ENCODE measurements at places on chromosomes 6 and 20.
A peak's percentile ranks its signal among the peaks of the same experiment; 100 is the strongest.

DNA sequence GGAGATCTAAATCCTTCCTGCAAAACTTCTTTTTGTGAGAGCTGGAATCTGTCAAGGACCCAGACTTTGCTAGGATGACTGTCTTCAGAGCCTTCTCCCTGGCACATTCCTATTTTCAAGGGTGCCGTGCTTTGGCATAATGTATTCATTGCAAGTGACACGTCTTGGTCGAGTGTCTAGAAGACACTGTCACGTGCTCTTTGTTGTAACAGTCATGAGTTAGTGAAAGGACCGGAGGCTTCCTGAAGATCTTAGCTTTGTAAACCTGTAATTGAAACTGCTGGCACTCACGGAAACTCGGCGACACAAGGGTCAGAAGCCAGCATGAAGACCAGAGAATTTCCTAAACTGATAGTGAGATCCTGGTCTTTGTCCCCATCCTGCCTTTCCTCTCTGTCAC, 19.7 kb upstream of the TAGAP start:
- H3K36me3 ChIP-seq = no peaks in the 10 kb centered on the region
- H3K4me3 ChIP-seq = no peak overlapping the region
- peak overlapping the region; percentile 57 for H3K27ac ChIP-seq
- H3K4me1 ChIP-seq = peaks cover 74% of the 10 kb centered on the region

DNA sequence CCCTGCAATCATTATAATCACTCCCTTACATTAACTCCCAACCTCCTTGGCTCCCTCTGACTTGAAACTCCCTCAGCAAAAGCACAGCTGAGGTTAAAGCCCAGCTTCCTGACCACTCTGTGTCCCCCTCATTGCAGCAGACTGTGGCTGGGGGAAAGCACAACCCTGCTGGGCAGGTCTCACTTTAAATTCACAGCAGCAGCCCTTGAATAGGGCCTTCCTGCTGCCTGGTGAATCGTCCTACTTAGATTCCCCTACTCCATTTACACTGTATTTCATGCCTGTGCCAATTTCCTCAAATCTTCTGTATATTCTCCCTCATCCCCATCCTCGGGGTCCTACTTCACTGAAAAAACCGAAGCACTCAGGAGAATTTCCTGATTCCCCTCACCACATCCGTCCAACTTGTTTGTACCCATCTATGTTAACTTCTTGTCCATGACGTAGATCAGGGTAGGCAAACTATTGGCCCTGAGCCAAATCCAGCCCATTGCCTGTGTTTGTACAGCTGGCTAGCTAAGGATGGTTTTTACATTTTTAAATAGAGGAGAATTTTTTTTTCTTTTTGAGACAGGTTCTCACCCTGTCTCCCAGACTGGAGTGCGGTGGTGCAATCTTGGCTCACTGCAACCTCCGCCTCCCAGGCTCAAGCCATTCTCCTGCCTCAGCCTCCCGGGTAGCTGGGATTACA, 31.5 kb upstream of the GCM1 start:
- H3K27me3 ChIP-seq = no peaks in the 10 kb centered on the region
- no peaks in the 10 kb centered on the region for H3K4me1 ChIP-seq

- H3K27me3 ChIP-seq = no peaks in the 10 kb centered on the region
- no peak overlapping the region for H3K4me3 ChIP-seq
- H3K4me1 ChIP-seq = no peaks in the 10 kb centered on the region
- no peak overlapping the region for H3K27ac ChIP-seq
These were observed 725.5 kb downstream of the TBC1D32 start for GRCh38 chr6:120608826-120609225.

- no peak overlapping the region for H3K27ac ChIP-seq
- no peaks in the 10 kb centered on the region for H3K4me1 ChIP-seq
- no peaks in the 10 kb centered on the region for H3K36me3 ChIP-seq
- DNase-seq = no peak
These were observed 611.9 kb downstream of the DHX35 start for GRCh38 chr20:39574061-39574460.

- no peak overlapping the region for H3K27ac ChIP-seq
- H3K27me3 ChIP-seq = no peaks in the 10 kb centered on the region
- no peaks in the 10 kb centered on the region for H3K36me3 ChIP-seq
- no peak for DNase-seq
- H3K4me1 ChIP-seq = no peaks in the 10 kb centered on the region
These were observed 90.0 kb downstream of the CENPW start for GRCh38 chr6:126429866-126430265.

DNA sequence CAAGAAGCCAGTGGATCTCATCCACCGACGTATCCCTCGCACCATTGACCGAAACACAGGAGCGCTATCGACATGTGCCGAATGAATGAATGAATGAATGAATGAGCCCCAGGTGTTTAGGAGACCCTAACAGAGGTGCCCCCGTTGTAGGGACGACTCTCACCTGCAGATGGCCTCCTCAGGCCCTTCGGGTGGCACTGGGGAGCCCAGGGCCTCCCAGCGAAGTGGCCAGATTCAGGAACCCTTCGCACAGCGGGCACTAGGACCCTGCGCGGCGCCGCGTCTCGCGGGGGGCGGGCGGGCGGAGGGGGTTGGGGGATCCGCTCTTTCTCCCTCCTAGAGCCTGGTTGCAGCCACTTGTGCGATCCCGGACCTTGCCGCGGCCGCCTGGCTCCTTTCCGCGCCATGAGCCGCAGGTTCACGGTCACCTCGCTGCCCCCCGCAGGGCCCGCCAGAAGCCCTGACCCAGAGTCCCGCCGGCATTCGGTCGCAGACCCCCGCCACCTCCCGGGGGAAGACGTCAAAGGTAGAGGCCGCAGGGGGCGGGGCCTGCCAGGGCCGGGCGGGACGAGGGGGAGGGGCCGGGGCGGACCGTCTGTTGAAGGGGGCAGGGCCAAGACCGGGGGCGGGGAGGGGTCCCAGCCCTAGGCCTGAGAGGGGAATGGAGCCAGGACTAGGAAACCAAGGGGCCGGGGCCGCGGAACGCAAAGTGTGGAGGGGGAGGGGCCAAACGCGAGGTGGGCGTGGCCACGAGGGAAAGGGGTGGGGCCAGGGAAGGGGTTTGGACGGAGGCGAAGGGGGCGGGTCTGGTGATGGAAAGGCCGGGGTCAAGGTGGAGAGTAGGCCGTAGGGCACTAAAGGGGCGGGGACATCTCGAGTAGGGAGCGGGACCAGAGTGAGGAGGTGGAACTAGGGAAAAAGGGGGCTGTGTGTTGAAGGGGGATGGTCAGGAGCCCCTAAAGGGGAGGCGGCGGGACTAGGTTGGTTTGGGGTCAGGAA, 7.4 kb upstream of the SLC12A5 start:
- no peak overlapping the region for H3K27ac ChIP-seq
- H3K4me3 ChIP-seq = peak overlapping the region; percentile 19
- no peak for DNase-seq
- no peaks in the 10 kb centered on the region for H3K36me3 ChIP-seq

DNA sequence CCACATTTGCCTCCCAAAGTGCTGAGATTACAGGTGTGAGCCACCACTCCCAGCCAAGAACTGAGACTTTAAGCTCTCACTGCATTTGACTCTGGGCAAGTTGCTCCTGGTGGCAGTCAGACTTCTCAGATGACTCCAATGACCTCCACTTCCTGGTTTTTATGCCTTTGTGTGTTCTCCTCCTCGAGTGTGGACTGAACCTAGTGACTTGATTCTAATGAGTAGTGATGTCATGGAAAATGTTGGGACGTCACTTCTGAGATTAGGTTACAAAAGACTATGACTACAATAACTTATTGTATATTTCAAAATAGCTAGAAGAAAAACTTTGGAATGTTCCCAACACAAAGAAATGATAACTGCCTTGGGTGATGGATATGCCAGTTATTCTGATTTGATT, 12.0 kb downstream of the SPINT3 start:
- H3K27ac ChIP-seq = no peak overlapping the region
- H3K27me3 ChIP-seq = no peaks in the 10 kb centered on the region
- no peak for DNase-seq
- H3K36me3 ChIP-seq = no peaks in the 10 kb centered on the region

GRCh38 chr6:44036699-44037101, 90.6 kb downstream of the MRPL14 start:
- no peaks in the 10 kb centered on the region for H3K4me1 ChIP-seq
- no peaks in the 10 kb centered on the region for H3K27me3 ChIP-seq
- DNase-seq = no peak
- no peaks in the 10 kb centered on the region for H3K36me3 ChIP-seq
- no peak overlapping the region for H3K4me3 ChIP-seq

DNA sequence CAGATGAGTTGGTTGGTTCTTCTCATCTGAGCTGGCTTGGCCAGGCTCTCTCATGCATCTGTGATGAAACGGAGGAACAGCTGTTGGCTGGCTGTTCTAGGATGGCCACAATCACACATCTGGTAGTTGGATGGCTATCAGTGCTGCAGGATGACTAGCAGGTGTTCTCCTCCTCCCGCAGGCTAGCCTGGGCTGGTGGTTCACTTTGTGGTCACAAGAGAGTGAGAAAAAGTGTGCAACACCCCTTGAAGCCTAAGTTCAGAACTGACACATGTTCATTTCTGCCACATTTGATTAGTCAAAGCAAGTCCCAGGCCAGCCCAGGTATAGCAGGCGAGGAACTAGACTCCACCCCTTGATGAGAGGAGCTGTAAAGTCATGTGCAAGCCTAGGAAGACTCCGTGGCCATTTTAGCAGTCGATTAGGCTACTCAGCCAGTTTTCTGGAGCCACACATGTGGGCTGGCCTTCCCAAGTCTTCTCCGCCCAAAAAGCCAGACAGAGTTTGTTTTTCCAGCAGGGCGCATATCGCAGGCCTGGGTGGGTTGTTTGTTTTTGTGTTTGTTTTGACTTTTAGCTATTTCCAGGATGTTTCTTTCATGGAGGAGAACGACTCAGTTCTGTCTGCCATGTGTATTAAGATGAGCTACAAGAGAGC, 120.8 kb downstream of the ISM1 start:
- H3K27me3 ChIP-seq = no peaks in the 10 kb centered on the region
- DNase-seq = no peak
- H3K4me3 ChIP-seq = no peak overlapping the region
- H3K27ac ChIP-seq = no peak overlapping the region

DNA sequence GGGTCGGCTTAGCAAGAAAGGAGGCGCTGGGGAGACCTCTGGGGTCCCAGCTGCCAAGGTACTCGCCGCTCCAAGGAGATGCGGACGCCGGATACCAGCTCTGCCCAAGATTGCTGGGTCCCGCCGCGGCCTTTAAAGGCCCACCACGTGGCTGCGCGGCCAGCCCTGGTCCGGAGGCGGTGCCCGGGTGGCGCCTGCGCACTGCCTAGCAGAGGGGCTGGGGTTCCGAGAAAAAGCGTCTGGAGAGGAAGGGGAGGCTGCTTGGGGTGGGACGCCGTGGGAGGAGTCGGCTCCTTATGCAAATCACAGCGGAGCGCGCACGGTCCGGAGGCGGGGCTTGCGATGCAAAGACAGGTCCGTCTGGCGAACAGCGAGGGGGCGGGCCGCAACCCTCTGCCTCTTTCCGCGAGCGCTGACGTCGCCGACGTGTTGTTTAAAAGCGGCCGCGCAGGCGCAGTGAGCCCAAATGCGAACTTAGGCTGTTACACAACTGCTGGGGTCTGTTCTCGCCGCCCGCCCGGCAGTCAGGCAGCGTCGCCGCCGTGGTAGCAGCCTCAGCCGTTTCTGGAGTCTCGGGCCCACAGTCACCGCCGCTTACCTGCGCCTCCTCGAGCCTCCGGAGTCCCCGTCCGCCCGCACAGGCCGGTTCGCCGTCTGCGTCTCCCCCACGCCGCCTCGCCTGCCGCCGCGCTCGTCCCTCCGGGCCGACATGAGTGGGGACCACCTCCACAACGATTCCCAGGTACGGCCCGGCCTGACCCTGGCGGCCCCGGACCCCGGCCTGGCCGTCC, at the start of gene TOP1:
TSS of gene TOP1 (plus strand) at position 464 of the 791 bp plus-strand sequence. CDS start at position 710, 246 bp downstream.
- H3K4me1 ChIP-seq = peaks cover 48% of the 10 kb centered on the region
- peak within 1 kb of the TSS; percentile 97 for H3K27ac ChIP-seq
- no peaks in the 10 kb centered on the region for H3K27me3 ChIP-seq
- peaks cover 6% of the 10 kb centered on the region for H3K36me3 ChIP-seq
- H3K4me3 ChIP-seq = peak within 1 kb of the TSS; percentile 25
- DNase-seq = peak; percentile 97

DNA sequence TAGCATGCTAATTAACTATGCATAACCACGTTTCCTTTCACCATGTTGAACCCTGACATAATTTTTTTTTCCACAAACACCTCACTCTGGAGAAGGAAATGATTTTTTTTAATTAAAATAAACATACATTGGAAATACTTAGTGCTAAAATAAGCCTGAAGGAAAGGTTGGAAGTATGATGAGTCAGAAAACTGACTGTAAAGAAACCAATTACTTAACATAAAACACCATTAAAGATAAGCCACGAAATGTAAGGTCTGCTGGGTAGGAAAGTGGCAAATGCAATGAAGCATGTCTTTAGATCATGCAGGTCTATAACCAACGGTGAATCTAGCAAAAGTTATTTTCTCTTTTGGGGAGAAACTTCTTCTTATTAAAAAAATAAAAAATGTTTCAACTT, 47.5 kb downstream of the OPRM1 start:
- H3K27ac ChIP-seq = no peak overlapping the region
- no peaks in the 10 kb centered on the region for H3K4me1 ChIP-seq
- DNase-seq = no peak
- no peaks in the 10 kb centered on the region for H3K27me3 ChIP-seq
- no peaks in the 10 kb centered on the region for H3K36me3 ChIP-seq

- H3K4me3 ChIP-seq = no peak overlapping the region
- no peaks in the 10 kb centered on the region for H3K27me3 ChIP-seq
These were observed 79.4 kb upstream of the NRN1 start for GRCh38 chr6:6085928-6086668.

Data from CD4-positive, alpha-beta memory T cell (primary cell).